ENCODE measurements at places on chromosomes 16 and 17.

GRCh38 chr17:6488008-6488539 lies 43.8 kb downstream of the PIMREG start:
- no peak for DNase-seq

DNA sequence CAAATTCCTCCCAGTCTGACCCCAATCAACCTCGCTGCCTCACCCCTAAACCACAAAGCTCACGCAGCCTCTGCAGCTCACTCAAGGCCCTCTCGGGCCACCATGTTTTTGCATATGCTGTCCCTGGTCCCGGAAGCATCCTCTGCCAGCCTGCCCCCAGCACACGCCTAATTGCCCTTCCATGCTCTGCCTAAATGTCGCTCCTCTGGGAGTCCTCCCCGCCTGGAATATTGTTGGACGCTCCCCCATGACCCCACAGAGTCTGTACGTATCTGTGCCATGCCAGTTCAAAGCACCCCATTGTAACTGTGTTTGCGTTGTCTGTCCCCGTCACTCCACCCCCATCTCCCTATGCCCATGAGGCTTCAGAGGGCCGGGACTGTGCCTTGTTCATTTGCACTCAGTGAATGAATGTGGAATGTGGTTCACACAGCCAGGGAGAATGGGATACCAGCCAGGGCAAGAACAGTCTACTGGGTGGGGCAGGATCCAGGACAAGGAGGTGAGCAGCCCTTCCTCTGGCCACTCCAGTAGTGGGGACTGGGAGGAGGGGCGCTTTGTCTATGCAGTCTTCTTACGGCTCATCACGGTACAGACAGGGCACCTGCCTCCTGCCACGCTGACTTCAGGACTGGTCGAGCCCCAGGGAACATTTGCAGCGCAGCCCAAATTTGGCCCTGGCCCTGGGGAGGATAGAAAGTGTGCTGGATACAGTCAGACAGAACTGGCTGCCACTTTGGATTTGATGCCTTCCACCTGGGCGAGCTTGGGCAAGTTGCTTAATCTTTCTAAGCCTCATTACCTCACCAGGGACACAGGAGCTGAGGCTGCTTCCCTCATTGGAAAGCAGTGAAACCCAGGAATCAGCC lies 48.5 kb downstream of the NOS2 start:
- DNase-seq = no peak

GRCh38 chr16:11273721-11274324 lies 394 bp upstream of the PRM3 start:
- DNase-seq = peak; percentile 85

DNA sequence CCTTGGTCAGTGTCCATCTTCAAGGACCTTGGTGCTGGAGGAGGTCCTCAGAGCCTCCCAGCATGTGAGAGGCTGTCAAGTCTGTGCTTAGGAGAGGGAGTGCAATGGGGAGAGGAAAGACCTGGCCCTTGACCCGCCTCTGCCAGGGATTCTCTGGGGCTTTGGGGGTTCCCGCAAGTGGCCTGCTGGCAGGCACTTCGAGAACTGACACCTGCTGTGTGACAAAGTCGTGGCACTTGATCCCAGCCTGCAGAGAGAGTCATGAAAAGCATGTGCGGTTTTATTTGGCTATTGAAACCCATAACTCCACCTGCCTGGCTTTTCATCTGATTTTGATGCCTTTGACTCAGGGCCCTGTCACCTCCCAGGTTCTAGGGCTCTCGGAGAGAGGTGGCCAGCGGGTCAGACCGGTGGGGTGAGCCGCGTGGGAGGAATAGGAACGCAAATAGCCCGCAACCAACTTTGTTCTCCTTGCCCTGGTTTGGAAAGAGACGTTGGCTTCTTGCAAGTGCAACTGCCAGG lies 42.8 kb upstream of the GSE1 start:
- no peak for DNase-seq

GRCh38 chr17:76405967-76406647 lies 21.7 kb downstream of the SPHK1 start:
- DNase-seq = no peak

Measured in COLO829 (cell line).